ENCODE measurements at places on chromosomes 5 and 9.

DNA sequence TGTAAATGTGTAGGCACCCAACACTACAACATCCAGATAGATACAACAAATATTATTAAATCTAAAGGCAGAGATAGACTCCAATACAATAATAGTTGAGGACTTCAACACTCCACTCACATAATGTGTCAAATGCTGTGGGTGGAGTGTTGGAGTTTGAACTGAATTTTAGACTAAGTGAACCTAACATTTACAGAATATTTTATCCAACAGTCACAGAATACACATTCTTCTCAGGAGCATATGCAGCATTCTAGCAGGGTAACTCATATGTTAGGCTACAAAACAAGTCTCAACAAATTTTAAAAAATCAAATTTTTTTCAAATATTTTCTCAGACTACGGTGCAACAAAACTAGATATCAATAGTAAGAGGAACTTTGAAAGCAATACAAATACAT lies 648.7 kb upstream of the CDH18 start:
- DNase-seq: no peak

DNA sequence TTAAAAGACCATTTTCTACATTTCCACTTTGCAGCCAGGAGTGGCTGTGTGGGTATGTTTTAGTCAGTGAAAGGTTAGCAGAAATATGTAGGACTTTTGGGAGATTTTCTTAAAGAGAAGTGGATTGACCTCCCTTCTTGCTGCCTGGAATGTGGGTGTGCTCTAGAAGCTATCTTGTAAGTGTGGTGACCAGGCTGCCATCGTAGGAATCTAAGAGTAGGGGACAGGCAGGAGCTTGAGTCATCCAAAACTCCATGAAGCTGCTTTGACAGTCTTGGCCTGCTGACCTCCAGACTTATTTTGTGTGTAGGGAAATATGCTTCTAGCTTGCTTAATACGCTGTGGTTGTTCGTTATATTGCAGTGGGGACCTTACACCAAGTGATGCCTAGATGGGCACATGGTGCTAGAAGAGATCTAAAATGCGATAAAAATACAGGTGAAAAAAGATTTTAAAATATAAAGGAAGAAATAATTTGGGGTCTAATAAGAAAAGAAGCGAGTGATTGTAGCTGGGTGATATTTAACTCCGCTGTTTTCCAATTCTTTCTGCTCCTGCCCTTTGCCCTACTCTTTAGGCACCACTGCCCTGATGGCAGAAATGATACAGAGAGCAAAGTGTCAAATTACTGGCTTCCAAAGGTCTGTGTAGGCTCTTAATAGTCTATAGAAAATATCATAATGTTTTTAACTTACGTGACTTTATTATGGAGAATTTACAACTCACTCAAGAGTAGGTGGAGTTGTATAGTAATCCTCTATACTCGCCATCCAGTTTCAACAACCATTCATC lies 298.2 kb upstream of the ZNF608 start:
- no peak for DNase-seq

DNA sequence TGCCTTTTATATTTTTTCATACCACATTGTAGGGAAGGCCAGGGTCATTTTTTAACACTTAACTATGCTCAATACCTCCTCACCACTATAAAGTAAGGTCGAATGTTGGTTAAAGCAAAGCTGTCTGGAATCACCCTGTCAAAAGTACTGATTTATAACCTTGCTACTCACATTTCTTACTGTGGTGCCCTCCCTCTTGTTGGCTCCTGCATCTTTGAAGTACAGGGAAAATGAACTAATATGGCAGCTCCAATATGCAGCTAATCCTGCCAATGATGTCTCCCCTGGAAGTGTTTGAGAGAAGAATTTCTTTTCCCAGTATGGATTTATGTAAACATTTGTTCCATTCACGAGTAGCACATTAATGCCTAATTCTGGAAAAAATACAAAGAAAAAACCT lies 108.4 kb upstream of the RPS23 start:
- peak; percentile 56 for DNase-seq

DNA sequence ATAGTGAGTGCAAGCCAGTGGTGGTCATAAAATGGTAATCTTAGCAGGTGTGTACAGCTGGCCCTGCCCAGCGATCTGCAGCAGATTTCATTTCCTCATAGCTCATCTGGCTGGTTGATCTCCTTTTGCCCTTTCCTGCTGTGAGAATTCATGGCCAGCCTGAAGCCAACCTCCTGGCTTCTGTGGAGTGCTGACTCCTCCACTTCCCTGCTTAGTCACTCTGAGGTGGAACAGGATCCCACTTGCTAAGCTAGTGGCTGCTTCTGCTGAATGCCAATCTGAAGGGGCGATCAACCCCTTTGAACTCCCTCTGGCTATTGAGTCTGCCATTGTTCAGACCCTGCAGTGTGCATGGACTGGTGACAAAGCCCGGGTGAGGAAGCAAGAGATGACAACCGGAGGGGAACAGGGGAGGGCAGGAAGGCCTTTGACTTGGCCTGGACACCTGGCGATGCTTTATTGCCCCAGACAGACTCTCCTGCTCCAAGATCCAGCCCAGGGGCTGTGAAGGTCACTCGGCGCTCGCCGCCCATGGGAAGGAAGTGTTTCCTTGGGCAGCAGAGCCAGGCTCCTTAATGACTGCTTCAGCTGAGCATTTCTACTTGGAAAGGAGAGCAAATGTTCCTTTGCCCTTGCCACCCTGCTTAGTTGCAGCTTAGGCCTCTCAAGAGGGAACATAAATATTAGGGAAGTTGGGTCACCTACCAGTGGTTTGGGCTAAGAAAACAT lies 341.1 kb downstream of the ZSWIM6 start:
- peak; percentile 7 for DNase-seq

- DNase-seq: no peak
Measured at GRCh38 chr5:159511570-159511969, 181.3 kb upstream of the IL12B start.

DNA sequence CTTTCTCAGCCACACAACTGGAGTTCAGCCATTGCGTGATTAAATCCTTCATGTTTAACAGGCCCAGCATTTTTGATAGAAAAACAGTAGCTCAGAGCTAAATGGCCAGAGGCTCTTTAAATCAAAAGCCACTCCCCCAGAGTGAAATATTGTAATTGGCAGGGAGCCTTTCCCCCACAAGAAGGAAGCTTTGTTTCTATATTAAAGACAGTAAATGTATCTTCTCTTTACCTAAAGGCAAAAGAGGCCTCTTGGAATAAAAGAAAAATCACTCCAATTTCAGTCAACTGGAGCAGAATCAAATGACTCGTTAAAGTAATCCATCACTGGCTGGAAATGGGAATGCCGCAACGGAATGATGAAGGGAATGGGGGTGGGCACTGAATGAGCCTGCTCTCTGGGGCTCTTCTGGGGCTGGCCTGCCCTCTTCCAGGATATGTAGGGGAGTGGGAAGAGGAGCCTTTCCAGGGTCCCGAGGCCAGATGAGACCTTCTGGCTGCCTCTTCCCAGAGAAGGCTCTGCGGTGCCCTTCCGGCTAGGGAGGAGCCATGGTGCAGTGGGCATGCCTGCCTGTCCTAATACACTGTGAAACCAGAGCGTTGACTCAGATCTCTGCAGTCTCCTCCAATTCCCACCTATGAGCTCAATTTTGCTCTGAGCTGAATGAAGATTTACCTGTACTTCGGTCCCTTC lies 45.2 kb downstream of the ANKDD1B start:
- DNase-seq: peak; percentile 46

DNA sequence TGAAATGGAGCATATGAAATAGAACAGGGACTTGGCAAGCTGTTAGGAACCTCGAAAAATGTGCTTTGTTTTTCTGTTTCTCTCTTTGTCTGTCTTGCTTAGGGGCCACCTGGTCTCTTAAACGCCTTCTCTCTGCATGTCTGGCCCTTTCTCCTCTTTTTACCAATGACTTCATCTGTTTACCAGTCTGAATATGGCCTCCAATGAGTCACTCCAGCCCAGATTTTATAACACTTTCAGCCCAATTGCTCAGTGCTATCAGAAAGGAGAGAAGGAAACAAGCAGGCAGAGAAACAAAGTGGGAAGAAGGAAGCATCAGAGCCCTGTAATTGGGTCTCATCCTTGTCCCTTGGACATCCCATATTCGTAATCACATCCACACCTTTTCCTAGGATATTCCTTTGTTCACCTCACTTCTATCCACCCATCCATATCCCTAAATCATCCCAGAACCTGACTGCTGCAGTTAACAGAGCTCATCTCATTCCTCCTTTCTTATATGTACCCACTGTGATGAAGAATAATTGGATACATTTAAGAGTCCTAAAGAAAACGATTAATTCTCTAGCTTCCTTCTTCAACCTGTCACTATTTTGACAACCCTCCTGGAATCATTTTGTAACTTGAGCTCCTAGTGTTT lies 151.8 kb upstream of the GPR151 start:
- DNase-seq: peak; percentile 5

GRCh38 chr9:69542942-69543704 lies 129.0 kb downstream of the APBA1 start:
- DNase-seq: peak; percentile 83

DNA sequence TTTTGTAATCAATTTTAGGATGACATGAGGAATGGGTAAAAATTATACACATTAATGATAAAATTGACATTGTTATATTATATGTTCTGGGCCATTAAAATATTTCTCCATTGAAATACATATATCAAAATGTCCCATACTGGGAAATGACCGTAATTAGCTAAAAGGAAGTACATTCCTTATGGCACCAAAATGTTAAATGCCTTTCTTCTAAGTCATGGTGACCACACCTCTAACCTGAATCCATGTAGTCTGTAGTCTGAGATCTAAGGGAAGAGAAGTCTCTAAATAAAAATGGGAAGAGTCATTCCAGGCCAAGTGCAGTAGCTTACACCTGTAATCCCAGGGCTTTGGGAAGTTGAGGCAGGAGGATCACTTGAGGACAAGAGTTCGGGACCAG lies 10.0 kb upstream of the GDA start:
- no peak for DNase-seq

DNA sequence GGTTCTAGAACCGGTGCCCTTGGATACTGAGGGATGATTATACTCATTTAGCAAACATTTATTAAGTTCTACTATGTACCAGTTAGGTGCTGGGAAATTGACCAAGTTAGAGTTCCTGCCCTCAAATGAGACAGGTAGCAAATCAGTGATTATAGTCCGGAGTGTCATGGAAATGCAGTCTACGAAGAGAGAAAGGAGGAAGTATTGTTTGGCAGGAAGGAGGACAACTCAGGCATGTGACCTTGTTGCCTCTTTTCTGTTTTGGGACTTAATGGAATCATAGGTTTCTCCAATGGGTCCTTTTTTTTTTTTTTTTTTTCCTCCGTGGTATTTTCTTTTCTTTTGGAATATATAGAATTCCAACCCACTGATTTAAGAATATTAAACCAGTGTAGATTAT lies 28.0 kb downstream of the OSTF1 start:
- no peak for DNase-seq

- DNase-seq: no peak
Measured at GRCh38 chr5:135600971-135601381, 22.2 kb upstream of the CXCL14 start.

- DNase-seq: no peak
Measured at GRCh38 chr5:10049858-10050455, 199.7 kb downstream of the ATPSCKMT start.

- no peak for DNase-seq
Measured at GRCh38 chr9:31302620-31303418, 1081.6 kb upstream of the ACO1 start.

DNA sequence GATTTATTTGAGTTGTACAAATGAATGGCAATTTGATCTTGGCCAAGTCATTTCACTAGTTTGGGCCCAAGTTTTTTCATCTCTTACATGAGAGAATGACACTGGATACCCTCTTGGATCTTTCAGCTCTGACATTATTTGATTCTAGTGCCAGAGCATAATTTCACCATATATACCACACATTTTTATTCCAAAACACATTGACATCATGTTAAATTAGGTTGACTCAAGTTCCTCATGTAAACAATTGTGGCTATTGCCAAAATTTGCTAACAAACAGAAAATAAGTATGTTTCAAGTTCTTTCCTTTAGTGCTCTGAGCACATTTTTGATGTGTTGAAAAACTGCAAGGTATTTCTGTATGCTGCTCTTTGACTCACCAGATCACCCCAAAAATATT lies 375.8 kb downstream of the ZNF608 start:
- DNase-seq: no peak

DNA sequence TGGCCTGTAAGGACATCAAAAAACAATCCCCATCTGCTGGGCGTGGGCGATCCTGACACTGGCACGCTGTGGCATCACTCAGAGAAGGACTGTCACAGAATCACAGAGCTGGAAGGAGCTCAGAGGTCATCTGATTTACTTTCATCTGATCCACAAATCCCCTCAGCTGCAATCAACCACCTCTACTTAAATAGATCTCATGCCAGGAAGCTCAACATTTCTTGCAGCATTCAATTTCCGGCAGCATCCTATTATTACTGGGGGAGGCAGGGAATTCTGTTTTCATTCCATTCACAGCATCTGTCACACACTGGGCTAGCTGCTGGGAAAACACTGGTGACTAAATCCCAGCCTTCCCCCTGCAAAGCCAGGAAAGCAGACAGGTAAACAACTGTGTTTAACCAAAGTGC lies 38.3 kb downstream of the RETREG1 start:
- DNase-seq: peak; percentile 8

DNA sequence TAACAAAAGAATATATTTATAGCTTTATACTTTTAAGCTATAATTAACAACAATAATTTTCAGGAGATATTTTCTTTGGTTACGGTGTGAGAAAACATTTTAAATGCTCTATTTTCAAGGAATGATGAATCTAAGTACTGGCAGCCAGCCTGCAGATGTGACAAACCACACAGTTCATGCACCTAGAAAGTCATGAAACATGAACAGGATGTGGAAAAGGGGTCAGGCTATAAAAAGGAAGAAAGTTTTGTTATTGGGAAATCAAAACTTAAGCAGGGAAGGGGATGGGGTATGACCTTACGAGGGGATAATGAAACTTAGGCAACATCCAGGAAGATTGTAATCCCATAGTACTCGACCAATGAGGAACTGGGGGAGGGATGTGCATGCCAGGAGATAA lies 508.7 kb upstream of the GRAMD2B start:
- no peak for DNase-seq

- DNase-seq: no peak
Measured at GRCh38 chr9:88593537-88594185, 58.7 kb downstream of the NXNL2 start.

DNA sequence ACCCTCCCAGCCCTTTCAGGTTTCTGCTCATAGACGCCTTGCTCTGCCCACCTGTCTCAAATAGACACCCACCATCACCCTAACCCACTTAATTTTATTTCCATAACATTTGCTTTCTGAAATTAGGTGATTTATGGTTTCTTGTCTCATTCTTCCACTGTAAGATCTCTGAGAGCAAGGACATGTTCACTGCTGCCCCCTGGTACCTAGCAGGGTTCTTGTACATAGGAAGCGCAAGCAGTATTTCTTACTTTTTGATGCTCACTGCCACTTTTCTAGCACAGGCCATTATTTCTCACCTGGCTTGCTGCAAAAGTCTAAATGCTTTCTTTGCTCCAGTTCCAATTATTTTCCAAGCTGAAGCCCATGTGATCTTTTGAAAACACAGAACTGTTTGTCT lies 16.8 kb downstream of the C9orf57 start:
- DNase-seq: no peak

- DNase-seq: peak; percentile 98
Measured at GRCh38 chr9:83505282-83505681, 32.9 kb downstream of the FRMD3 start.

- peak; percentile 2 for DNase-seq
Measured at GRCh38 chr5:160843240-160843639, 8.8 kb downstream of the ATP10B start.
